ENCODE measurements at places on chromosomes 12 and 14.
A peak's percentile ranks its signal among the peaks of the same experiment; 100 is the strongest.

DNA sequence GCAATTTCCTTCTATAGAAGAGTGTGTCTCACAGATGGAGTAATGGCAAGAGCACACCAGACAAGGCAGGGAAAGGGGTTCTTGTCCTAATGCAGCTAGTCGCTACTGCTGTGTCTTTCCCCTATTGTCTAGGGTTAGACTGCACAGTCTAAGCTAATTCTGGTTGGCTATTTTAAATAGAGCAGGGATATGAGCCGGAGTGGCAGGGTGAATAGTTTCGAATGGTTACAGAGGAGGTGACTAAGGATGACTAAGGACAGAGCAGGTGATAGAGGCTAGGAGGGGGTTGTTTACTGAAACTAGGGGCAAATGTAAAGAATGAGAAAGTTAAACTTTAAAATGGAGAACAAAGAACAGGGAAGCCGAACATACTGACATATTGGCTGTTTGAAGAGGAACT is 25.6 kb upstream of the CPNE8 start:
- no peak for DNase-seq

DNA sequence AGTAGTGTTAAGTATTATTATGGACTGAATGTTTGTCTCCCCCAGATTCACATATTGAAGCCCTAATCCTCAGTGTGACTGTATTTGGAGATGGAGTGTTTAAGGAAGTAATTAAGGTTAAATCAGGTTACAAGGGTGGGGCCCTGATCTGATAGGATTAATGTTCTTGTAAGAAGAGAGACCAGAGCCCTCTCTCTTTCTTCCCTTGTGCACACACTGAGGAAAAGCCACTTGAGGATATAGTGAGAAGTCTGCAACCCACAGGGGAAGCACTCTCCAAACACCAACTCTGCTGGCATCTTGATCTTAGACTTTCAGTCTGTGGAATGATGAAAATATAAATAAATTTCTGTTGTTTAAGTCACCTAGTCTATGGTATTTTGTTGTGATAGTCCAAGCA is 2.2 kb upstream of the KLRG1 start:
- DNase-seq: no peak

- DNase-seq: peak; percentile 7
Observed at GRCh38 chr12:10722502-10722904, 620 bp downstream of the YBX3 start.

- DNase-seq: no peak
Observed at GRCh38 chr14:54591461-54591860, 24.5 kb downstream of the SAMD4A start.

All from cortex of kidney (tissue), 1 donor.